ENCODE measurements at places on chromosomes 3 and 15.

DNA sequence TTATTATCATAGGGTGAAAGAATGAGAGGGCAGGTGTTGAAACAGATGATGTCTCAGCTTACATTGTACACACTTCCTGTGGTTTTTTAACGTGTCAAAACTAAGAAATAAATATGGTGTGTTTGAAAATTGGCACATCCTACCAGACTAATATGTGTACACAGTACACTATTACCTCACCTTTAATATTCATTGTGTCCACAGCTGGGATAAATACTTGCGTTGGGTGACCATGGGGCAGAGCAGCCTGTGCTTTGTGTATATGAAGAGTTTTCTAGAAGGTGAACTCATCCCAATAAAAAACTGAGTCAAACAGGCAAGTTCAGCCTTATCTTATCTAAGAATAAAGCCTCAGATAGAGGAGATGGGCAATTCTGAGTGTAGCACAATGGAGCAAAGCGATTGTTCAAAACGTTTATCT, 17.3 kb downstream of the SUCNR1 start:
- DNase-seq = no peak

DNA sequence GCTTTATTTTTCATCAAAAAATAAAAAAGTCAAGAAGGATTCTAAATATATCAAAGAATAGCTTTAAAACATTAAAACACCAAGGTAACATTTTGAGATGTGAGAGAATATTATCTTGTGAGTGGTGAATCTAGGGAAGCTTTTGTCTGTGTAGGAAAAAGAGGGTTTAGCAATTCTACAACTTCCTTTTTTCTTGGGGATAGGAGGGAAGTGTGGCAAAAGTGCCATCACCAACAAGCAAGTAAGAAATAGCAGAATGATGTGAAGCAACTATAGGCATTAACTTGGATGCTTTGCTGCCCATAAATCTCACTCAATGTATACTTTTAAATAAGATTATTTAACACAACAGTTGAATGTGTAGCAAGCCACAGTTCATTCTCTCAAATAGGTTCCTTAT, 57.8 kb upstream of the SUCLG2 start:
- DNase-seq = no peak

DNA sequence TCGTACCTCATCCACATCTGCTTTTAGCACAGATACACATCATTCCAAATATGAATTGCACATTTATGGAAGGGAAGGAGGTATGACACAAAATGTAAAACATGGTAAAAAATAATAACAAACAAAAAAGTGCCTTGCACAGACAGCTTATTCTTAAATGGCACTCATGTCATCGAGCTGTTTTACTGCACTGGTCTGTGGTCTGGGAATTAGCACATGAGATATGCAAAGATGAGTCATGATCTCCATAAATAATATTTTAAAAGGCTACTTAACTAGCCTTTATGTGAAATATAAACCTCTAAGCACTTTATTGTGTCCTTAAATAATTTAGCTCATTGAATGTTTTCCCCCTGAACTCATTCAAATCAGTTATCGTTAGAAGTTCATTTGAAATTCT, 142.2 kb upstream of the ZNF385D start:
- no peak for DNase-seq

DNA sequence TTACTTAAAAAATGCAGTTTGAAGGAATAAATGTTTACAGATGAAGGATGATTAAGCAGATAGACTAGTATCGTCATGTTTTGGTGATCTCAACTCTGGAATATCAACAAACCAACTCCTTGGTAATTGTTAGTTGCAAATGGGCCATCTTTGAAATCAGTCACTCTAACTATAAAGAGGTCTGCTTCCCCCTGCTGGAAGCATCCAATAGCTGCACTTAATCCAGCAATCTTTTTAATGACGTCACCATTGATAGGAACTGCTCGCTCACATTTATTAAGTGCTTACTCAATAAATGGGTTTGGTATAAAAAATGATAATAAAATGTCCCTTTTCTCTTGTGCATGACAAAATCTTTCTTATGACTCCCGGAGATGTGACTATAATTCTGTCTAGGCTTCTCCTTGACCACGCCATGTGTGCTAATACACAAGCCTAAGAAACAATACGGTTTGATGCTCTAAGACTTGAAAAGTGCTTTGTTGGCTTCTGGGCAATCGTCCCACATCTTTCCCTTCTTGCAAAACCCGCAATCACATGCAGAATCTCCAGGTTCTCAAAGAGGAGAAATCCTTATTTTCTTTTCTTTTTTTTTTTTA, 227.6 kb upstream of the POU1F1 start:
- no peak for DNase-seq

- no peak for DNase-seq
Measured at GRCh38 chr15:100769975-100770340, 109.7 kb upstream of the ALDH1A3 start.

- no peak for DNase-seq
Measured at GRCh38 chr3:149968216-149968615, 2.5 kb downstream of the PFN2 start.

GRCh38 chr3:193499801-193500485, 54.8 kb downstream of the ATP13A4 start:
- DNase-seq = no peak

DNA sequence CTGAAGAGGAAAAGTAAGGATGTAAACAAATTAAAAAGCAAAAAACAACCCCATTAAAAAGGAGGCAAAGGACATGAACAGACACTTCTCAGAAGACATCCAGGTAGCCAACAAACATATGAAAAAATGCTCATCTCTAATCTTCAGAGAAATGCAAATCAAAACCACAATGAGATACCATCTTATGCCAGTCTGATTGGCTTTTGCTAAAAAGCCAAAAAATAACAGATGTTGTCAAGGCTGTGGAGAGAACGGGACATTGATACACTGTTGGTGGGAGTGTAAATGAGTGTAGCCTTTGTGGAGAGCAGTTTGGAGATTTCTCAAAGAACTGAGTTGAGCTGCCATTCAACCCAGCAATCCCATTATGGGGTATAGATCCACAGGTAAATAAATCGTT, 18.6 kb upstream of the RGMA start:
- no peak for DNase-seq

DNA sequence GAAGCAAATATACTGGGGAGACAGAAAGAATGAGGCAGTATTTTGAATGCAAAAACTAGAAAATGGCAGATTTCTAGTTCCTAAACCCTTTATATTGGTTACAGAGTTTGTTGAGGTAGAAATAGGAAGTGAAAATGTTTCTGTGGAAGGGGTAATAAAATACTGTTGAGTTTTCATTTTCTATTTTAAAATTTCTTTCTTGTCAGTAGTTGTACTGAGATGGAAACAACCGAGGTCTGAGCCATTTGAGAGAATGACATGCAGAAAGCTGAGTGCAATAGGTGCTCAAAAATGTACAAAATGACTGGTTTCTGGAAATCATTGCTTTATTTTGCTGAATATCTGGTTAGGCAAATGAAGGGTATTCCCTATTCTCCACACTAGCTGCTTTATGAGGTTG, 361.4 kb downstream of the CHL1 start:
- no peak for DNase-seq

GRCh38 chr3:136916223-136916622, 41.6 kb upstream of the IL20RB start:
- no peak for DNase-seq

DNA sequence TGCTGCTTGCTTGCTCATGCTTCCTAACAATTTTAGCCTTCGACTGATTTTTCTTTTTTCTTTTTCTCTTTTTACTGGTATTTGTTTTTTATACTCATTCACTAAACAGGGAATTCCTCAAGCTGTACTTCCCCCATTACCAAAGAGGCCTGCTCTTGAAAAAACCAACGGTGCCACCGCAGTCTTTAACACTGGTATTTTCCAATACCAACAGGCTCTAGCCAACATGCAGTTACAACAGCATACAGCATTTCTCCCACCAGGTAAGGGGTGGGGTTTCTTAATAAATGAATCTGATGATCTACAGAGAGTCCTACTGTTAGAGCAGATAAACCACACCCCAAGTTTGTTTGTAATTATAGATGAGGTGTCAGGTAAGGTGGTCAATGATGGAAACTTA, 178.8 kb downstream of the MBNL1 start:
- DNase-seq = no peak

- no peak for DNase-seq
Measured at GRCh38 chr3:61928039-61928438, 366.7 kb downstream of the PTPRG start.

DNA sequence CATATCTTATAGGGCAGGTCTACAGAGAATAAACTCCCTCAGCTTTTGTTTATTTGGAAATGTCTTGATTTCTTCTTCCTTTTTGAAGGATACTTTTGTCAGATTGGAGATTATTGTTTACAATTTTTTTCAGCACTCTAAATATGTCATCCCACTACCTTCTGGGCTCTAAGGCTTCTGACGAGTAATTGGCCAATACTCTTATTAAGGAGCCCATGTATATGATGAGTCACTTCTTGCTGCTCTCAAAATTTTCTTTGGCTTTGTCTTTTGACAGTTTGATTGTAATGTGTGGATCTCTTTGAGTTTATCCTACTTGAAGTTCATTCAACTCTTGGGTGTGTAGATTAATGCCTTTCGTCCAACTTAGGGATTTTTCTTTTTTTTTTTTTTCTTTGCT, 28.9 kb upstream of the CD200R1L start:
- DNase-seq = no peak

GRCh38 chr3:8709287-8709686, 24.3 kb upstream of the CAV3 start:
- DNase-seq = no peak

- no peak for DNase-seq
Measured at GRCh38 chr3:18445401-18446148, 20.4 kb upstream of the SATB1 start.

DNA sequence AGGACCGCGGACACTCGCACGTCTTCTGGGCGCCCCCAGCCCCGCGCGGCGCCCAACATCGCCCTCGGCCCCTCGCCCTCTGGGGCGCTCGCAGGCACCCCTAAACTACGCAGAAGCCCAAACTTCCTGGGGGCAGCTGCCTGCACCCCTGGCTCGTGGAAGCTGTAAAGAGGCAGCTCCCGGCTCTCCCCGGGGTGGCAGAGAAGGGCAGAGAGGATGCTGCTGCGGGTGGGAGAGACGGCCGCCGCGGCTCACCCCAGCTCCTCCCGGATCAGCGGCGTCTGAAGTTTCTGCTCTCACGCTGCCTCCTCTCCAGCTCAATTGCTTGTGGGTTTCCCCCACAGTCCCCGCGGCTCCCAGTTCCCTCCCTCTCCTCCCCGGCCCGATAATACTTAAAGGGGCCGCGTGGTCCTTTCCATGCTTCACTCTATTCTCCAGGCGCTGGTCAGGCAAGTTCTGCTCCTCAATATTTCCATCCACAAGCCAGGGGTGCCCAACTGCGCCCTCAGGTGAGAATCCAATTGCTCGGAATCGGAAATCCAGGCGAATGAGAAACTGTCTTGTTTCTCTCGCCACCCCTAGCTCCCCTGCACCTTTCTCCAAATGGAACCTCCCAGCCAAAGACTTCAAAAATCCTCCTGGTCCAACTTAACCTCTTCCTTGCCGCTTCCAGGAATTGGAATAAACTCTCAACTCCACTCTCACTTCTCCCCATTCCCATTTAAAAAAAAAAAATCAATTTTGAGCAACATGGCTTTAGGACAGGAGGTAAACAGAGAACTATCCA, 748.5 kb downstream of the ROBO1 start:
- DNase-seq = peak; percentile 49

DNA sequence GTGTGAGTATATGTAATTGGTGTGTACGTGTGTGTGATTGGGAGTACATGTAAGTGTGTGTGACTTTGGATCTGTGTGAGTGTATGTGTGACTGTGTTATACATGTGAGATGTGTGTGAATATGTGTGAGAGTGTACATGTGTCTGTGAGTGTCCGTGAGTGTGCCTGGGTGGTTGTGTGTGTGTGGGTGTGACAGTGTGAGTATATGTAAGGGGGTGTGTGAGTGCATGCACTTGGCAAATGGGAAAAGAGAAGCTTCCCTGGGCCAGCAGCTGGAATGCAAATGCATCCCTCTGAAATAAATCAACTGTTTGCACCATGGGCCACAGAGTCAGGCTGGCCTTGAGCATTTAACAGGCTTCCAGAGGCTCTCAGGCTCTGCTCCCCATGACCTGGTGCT, 63.6 kb downstream of the MINAR1 start:
- no peak for DNase-seq

GRCh38 chr3:65861718-65862117, 177.0 kb downstream of the MAGI1 start:
- DNase-seq = no peak

DNA sequence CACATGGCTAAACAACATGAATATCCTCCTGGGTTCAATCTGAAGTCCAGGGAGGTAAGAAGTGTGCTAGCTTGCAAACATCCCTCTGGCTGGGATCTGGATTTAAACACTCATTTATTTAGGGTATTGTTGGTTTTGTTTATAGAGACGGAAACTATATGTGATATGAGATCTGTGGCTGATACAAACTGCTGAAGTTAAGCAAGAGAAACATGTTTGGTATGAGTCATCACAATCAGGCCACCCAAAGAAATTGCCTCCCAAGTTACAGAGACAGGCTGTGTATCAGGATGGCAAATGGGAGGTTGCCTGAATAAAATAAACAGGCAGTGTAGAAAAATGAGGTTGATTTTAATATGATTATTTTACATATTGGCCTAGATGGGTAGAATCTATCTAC, 562.1 kb downstream of the IGSF11 start:
- DNase-seq = no peak
